ENCODE measurements at places on chromosomes 2 and 18.

- DNase-seq: no peak
Measured at GRCh38 chr2:237715459-237715947, 83.1 kb upstream of the RBM44 start.

DNA sequence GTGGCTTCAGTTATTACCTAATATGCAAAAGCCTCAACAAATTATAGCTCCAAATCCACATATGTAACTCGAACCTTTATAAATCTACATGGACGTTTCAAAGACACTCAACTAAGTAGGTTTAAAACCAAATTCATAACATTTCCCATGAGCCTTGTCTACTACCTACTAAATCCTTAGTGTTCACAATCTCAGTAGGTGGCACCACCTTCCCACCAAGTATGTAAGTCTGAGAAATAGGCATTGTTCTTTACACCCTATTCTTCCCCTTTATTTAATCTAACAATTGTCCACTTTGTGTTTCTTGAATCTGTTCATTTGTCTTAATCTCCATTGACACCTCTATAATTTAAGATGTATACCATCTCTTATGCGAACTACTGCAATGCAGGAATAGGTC lies 4.6 kb downstream of the PIGN start:
- no peak for DNase-seq

- no peak for DNase-seq
Measured at GRCh38 chr18:34821669-34822210, 111.6 kb downstream of the DTNA start.

DNA sequence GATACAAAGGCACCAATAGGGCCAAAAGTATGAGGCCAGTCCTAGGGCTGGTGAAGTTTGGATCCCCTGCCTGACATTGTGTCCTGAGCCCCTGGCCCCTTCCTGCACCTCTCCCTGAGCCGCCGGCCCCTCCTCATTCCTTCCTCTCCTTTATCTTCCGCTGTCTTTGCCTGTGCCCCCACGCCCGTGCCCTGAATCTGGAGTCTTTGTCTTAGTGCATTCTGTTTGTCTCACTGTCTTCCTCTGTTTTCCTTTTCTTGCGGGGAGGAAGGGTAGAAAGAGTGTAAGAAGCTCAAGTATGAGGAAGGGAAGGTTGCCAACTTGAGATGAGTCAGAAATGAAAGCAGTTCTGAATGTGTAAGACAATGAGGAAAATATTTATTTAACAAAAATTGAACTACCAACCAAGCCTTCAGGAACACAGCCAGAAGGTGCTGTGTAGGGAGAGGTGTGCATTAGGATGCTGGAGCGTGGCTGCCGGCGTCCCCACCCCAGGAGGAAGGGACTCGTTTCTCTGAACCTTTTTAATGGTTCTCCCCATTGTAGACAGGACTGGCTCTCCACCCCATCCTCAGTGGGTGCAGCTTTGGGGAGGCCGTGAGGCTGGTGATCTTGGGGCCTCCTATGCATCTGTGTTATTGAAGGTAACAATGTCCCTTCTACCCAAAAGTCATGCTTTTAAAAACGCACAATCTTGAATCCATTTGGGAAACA lies 133.1 kb downstream of the NEDD4L start:
- no peak for DNase-seq

- DNase-seq: peak; percentile 40
Measured at GRCh38 chr2:174335988-174336500, 1.3 kb downstream of the SP9 start.

DNA sequence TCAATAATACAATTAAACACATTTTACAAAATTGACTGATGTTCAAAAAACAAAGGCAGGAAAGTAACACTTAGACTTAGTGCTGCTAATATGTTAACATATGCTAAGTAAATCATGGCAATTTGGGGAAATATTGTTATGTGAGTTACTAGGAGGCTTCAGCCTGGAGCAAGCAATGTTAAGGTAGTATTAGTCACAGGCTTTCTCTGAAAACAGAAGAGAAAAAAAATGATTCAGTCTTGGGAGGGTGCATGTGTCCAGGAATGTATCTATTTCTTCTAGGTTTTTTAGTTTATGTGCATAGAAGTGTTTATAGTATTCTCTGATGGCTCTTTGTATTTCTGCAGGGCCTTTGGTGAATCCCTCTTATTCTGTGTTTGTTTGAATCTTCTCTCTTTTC lies 345.8 kb upstream of the TFPI start:
- DNase-seq: no peak

DNA sequence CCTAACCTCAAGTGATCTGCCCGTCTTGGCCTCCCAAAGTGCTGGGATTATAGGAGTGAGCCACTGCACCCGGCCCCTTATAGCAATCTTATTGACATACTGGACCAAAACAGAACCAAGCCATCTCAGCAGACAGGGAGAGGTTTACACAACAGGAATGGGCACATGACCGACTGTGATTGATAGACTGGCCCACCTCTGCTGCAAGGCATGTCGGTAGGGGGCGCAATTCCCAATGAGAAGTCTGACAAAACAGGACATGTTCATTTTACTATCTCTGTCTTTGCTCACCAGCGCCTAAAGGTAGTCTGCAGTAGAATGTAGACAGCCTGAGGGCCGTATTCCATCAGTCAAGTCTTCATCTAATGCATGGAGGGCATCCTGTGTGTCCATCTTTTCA lies 2.0 kb downstream of the LYPD6B start:
- DNase-seq: peak; percentile 66

All from suppressor macrophage treated with lipopolysaccharide for 1 hour (primary cell).